ENCODE measurements at places on chromosomes 1 and 21.

DNA sequence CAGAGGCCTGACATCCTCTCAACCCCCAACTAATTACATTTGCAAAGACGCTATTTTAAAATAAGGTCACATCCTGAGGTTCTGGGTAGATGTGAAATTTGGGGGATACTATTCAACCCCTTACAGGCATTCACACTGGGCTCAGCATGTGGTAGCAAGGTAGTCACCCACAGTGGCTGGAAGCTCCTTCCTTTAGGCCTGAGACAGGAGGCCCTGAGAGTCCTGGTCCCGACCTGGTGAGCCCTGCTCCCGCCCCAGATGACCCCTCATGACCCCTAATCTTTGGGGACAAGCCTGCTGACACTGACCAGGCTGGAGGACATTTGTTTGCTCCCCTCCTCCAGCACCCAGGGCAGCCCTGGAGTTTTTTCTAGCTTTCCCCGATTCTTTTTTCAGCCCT lies 225.9 kb downstream of the DYRK1A start:
- DNase-seq, result no peak

GRCh38 chr1:235513495-235514366 lies 9.5 kb upstream of the B3GALNT2 start:
- peak; percentile 72 for DNase-seq

DNA sequence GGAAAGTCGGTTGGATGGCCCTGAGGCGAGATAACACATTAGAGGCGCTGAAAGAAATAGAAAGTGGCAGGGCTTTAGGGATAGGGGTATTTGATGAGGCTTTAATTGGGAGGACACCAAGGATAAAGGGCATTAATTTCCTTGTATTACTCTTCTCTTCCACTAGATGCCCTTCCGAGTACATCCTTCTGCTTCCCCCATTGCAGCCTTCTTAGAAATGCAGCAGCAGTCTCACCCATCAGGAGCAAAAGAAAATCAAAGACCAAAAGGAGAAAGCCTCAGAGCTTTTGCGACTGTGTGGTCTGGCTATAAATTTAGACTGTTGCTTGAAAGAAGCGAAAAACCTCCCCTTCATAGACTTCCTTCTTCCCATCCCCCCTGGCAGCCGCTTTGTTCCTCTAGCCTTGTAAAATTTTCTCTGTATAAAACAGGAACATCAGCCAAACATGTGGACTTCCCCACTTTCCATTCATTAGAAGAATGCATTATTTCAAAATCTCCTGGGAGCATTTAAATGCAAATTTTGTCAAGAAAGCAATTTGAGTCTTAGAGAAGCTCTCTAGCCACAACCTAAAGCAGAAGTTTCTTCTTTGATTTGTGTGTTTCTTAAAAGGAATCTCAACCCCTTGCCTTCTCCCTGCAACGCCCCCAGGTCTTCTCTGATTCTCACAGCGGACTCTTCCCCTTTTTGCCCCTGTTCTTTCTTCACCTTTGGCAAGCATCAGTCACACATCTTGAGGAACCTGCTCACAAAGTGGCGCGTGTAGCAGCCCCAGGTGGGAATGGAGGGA lies 76.6 kb downstream of the NDUFS5 start:
- peak; percentile 91 for DNase-seq

DNA sequence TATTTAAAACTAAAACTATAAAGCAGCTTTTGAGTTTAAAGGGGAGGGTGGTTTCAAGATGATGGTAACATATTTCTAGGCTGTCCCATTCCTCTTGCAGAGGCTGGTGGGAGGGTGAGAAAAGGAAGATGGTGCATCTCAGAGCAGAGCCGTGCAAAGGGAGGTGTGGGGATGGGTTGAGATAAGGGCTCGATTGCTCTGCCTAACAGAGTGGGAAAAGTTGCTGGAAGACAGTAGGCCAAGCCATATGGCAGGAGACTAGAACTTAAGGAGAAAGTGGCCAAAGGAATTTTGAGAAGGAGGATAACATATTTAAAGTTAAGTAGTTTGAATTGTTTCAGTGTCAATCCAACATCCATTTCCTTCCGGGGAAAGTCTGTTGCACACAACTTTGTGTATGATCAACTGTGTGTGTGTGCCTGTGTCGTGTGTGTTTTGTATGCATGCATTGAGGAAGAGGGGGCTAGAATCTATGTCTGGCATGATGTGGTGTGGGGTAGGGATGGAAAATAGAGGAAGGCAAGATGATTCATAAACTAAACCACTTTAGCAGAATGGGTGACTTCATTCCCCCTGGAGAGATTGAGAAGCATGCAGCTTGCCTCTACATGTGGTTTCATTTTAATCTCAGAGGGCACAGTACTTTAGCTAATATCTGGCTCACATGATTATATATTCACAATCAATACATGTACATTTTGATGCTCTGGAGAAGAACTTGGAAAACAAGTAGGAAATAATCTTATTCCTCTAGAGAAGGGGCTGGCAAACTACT lies 145.0 kb upstream of the DNAH14 start:
- DNase-seq, result peak; percentile 82

- DNase-seq, result no peak
These were observed 35.7 kb downstream of the NRIP1 start for GRCh38 chr21:15029077-15029476.

GRCh38 chr1:89047734-89048133 lies 17.3 kb downstream of the GBP1 start:
- peak; percentile 26 for DNase-seq

- no peak for DNase-seq
These were observed 67.6 kb upstream of the EDEM3 start for GRCh38 chr1:184822267-184822666.

GRCh38 chr1:101154547-101154946 lies 82.3 kb upstream of the S1PR1 start:
- no peak for DNase-seq

GRCh38 chr21:45542667-45543370 lies 579 bp upstream of the SLC19A1 start:
- DNase-seq, result no peak

DNA sequence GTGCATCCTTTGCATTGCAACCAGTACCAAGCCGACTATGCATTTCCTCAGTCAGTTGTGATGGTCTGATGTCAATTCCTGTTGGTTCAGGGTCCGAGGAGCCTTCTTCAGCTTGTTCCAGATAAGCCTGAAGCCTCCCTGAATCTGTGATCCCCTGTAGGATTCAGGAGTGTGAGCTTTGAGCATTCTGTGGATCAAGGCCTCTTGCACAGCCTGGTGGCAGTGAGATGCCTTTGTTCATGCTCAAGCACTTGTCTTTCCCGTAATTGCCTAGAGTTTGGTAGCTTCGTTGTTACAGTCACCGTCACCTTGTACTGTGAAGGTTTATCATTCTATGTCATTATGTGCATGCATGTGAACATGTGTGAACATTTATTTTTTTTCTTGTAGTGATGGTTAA lies 103.5 kb downstream of the PBX1 start:
- no peak for DNase-seq

DNA sequence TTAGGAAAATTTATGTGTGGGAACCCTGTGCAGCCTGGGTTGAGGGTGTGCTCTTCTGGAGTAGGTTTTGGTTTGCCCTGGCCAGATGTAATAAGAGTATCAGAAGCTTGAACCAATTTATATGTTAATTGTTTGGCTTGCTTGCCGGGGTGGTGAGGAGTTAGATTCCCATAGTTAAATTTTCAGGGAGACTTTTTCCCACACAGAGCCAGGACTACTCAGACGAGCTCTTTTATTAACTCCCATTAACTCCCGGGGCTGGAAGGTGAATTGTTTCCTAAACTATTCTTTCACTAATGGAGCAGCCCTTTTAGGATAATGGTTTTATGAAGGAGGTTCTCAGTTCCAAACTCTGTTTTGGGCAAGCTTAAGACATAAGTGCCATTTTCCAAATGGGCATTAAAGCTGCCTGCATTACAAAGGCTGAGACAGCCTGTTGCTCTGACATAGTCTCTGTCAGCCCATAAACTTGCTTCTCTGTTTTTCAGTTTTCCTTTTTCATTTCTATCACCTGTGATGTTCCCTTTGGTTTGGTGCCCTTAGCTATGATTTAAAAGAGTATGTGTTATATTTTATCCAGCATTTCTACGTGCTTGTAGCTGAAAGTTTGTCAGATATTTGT lies 18.0 kb upstream of the RAB3GAP2 start:
- no peak for DNase-seq

DNA sequence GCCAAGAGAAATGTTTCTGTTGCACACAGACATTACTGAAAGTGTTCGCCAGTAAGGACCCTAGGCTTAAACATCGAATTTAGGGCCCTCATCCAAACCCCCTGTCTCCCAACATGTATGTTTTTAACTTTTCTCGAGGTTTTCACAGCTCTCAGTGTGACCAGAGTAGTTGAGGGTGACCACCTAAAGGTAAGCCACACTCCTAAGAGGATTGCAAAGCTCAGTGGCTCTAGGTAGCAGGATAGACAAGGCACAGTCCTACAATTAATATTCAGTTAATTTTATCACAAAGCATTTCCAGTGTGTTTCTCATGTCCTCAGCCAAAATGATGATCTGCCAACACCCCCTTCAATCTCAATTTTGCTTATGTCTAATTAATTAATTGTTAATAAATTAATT lies 695 bp upstream of the ALG14 start:
- no peak for DNase-seq

DNA sequence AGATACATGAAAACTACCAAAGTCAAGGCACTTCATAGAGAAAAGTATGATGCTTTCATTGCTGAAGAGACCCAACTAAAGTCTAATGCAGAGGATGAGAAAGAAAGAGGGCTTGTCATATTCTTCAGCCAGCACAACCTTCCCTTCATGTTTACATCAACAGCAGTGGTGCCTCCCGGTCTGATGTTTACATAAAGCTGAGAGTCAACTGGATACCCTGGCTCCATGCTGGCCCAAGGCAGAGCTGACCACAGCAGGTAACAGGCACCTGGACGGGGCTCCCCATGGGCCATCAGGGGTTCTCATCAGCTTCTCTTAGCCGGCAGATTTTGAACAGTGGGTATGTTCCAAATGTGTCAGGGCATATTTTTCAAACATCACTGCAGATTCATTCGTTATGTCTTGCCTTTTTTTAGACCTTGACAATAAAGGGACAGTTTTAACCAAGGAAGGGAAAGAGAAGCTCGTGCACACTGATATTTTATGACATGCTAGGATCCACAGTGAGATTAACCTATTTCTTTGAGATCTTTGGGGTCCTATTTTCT lies 117.1 kb downstream of the NRIP1 start:
- DNase-seq, result no peak

- peak; percentile 37 for DNase-seq
These were observed 43.9 kb downstream of the NAV1 start for GRCh38 chr1:201582705-201583442.

GRCh38 chr1:151992303-151993083 lies 1.2 kb downstream of the S100A10 start:
- peak; percentile 84 for DNase-seq

DNA sequence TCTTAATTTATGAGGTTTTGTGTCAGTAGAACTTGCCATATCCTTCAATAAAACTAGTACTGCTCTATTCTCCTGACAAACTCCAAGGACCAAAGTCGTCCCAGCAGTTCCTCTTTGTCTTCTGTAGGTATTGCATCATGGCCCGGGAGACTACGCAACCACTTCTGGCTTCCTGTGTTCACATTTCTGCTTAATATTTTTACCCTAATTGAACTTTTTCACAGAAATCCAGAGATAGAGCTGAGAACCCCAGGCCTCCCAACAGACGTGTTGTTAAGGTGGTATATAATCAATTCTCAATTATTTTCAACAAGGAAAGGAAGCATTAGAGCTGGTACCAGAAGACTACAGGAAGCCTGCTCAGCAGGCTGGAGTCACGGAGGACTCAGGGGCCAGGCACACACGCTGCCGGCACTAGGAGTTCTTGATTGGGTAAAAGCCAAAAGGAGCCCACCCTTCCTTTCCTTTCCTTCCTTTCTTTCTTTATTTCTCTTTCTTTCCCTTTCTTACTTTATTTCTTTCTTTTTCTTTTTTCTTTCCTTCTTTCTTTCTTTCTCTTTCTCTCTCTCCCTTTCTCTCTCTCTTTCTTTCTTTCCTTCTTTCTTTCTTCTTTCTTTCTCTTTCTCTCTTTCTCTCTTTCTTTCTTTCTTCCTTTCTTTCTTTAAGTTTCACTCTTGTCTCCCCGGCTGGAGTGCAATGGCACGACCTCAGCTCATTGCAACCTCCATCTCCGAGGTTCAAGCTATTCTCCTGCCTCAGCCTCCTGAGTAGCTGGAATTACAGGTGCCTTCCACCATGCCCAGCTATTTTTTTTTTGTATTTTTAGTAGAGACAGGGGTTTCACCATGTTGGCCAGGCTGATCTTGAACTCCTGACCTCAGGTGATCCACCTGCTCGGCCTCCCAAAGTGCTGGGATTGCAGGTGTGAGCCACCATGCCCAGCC lies 173.7 kb downstream of the ZBTB18 start:
- peak; percentile 26 for DNase-seq

- DNase-seq, result no peak
These were observed 22.1 kb downstream of the AIM2 start for GRCh38 chr1:159054427-159054826.

DNA sequence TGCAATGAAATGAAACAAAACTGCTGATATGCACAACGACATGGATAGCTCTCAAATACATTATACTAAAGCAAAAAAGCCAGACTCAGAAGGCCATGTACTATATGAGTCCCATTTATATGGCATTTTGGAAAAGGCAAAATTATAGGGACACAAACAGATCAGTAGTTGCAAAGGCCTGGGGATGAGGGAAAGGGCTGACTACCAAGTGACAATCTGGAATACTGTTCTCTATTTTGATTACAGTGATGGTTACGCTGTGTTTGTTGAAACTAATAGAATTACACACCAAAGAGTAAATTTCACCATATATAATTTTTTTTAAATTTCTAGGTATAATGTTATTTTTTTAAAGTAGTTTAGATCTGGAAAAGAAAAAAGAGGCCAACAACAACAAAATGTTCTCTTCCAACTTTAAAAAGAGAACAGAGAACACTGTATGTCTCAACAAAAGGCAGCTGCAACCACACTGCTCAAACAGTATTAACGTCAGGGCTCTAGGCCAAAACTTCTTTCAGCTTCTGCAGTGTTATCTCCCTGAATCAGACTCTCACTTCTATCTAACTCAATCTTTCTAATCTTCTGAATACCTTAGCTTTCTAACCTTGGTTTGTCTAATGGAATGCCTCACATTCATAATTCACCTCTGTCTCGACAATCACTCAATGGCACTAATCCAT lies 75.8 kb downstream of the FOXJ3 start:
- peak; percentile 20 for DNase-seq

DNA sequence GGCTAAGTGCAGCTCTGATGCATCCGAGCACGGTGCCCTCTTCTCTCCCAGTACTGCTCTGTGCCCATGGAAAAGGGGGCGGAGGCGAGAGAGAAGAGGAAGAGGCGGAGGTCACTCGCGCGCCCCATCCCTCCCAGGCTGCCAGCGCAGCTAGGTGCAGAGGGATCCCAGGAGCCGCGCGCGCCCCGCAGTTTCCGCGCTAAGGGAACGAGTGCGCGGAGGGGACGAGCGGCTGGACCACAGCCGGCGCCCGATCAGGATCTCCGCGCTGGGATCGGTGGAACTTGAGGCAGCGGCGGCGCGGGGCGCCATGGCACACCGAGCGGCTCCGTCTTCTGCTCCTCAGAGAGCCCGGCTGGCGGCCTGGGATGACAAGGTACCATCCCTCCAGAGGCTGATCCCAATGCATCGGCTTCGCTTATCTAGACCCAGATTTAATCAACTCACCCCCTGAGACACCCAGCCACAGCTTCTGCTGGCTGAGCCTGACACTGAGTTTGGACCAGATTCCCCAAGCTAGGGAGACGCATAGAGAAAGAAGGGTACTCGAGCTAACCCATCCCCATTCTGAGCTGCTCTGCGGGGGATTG lies at the start of gene PTGFR:
Gene PTGFR (plus strand): TSS at position 114 of the 590 bp plus-strand sequence. CDS start 1,770 bp downstream, outside the sequence.
- peak; percentile 39 for DNase-seq

- peak; percentile 1 for DNase-seq
These were observed at the start of gene CR1 for GRCh38 chr1:207495801-207496792. TSS of gene CR1 (plus strand) at chr1:207496157. CDS start at chr1:207496268, 111 bp downstream.

- no peak for DNase-seq
These were observed 11.8 kb upstream of the ARHGEF2 start for GRCh38 chr1:155990005-155990739.
